ENCODE measurements at places on chromosomes 5 and 9.

DNA sequence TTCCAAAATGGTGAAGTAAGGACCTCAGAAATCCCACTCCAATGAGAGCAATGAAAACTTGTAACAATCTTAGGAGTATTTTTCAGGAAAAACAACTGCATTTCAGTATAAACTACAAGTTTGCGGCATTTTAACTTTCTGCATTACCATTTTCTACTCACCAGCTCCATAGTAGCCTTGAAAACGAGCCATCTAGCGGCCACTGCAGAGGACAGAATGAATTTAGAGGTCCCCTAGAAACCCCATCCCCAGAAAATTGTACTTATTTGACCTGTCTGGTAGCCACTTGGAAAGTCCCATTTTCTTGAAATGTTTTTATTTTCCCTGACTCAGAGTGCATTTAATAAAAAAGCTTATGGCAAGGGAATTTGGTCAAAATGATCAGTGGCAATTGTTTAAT is 205.4 kb upstream of the ITGA1 start:
- DNase-seq: no peak

GRCh38 chr5:59569608-59570334 is 323.8 kb downstream of the PDE4D start:
- no peak for DNase-seq

DNA sequence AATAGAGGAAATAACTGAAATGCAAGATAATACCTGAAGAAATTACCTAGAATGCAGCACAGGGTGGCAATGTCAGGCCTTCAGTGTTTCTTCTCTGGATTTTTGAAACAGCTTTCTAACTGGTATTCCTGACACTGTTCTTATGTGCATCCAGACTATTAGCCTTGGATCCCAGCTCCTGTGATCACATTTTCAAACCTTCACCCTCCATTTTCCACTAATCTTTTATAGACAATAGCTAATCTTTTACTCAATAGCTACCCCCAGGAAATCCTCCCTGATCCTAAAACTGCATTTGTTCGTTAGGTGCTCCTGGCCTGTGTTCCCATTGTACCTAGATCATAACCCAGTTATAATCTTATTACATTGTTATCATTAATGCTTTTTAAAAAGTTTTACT is 101.5 kb upstream of the DHFR start:
- no peak for DNase-seq

DNA sequence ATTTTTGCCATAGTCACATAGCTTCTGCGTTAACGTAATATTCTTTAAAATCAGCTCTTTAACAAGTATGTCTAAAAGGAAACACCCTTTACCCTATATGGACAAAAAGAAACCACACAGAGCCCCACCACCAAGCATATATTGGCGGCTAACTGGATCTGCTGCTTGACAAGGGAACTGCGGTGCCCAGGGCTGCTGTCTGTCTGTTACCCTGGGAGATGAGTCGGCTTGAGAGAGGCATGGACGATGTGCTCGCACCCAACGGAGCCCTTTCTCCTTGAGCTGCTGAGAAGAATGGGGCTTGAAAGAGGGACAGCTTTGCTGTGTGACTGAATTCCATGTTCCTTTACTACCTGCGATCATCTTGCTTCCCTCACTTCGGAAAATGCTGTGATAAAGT is 158.6 kb upstream of the SHB start:
- no peak for DNase-seq

- DNase-seq: no peak
Observed at GRCh38 chr9:130359819-130360218, 84.9 kb upstream of the ASS1 start.

DNA sequence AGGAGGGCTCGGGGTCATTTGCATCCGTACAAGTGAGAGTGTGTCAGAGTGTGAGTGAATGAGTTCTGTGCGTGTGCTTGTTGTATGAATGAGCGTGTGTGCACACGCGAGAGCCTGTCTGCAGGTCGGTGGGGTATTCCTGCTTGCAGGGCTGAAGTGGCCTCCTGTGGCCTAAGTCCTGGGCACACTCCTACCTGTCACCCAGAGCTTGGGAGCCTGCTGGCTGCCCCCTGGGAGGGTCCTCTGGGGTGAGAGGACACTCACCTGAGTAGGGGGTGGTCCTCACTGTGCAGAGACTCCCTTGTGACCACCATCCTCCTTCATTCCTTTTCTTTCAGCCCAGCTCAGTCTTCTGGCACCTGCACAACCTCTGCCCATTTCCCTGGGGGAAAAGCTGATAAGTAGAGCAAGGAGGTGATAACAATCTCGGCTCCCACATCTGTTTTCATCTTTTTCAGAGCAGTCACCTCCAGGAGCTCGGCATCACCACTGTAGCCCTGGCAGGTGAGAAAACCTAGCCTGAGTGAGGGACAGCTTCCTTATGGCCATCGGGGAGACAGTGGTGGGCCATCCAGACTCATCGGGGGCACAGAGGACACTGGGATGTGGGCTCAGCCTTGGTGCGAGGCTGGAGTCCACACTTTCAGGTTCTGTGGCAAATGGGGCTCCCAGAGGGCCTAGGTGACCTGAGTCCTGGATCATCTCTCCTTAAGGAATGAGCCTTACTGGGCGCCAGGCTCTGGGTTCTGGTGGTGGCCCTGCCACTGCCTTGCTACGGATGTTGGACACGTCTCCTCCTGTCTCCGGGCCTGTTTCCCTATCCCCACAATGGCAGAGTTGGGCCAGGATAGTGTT is 38.7 kb upstream of the SYNPO start:
- no peak for DNase-seq

- no peak for DNase-seq
Observed at GRCh38 chr5:150484964-150485692, 22.8 kb upstream of the NDST1 start.

GRCh38 chr5:102778478-102778877 is 23.4 kb downstream of the PAM start:
- peak; percentile 23 for DNase-seq

GRCh38 chr5:7795306-7795705 is 55.6 kb downstream of the CFAP90 start:
- no peak for DNase-seq

- DNase-seq: no peak
Observed at GRCh38 chr5:73136055-73136562, 15.7 kb downstream of the TMEM171 start.

DNA sequence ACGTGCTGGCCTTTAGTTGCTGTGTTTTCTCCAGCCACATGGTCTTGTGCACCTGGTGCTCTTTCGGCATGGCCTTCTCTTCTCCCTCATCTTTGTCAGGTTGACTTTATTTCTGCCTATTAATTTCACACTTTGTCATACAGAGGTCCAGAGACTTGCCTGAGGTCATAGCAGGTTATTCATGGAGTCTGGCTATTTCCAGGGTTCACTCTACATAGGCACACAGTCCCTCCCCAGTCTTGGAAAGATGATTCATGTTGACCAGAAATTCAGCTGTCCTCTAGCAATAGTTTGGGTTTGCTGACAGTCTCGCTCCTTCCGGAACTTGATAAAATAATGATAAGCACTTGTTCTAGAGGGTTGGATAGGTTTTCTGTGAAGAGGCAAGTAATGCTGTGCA is 81.6 kb downstream of the ARHGAP26 start:
- DNase-seq: no peak

- DNase-seq: no peak
Observed at GRCh38 chr5:124111886-124112285, 599.9 kb downstream of the CSNK1G3 start.

DNA sequence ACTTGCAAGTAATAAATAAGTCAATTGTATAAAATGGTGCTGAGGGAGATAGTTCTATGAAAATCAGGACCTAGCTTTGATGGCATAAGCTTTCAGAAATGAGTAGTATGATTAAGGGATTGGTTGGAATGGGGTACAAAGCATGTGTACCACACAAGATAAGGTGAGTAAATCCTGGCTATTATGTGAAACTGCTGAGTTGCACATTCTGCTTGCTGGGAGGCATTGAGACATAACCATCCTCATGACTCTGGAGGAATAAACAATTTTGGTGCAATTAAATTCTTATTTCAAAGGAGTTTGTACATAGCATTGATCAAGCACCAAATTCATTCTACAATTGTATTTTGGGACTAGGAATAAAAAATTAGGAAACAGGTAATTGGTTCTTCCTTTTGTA is 755.2 kb upstream of the ACO1 start:
- no peak for DNase-seq

DNA sequence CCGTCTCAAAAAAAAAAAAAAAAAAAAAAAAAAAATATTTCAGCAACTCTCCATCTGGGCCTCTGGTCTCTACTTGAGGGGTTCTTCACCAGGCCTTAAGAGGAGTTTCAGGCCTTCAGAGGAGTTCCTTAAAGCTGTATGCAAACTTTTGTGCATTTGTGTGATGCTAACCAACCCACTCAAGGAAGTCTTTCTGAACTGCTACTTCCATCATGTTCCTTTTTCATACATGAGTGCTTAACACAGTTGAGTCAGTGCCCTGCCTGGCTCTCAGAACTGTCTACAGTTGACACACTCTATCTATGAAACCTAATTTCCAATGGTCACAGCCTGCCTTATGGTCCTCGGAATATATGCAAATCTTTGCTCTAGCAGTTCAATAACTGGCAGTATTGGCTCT is 146.5 kb downstream of the MEF2C start:
- no peak for DNase-seq

DNA sequence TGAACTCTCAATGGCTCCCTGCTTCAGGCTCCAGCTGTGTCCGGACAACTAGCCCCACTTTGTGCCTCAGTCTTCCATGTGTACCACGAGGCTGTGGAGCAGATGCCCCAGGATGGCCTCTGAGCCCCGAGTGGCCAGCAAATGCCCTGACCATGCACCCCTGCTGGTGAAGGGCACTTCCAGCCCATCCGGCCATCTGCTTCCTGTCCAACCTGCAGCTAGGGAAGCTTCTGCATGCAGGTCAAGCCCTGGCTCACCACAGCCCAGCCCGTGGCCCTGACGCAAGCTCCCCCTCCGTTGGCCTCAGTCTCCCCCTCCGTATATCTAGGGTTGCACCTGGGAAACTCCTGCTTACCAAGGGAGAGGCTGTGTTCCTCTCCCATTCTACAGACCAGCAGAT is 4.8 kb downstream of the NINJ1 start:
- DNase-seq: no peak

DNA sequence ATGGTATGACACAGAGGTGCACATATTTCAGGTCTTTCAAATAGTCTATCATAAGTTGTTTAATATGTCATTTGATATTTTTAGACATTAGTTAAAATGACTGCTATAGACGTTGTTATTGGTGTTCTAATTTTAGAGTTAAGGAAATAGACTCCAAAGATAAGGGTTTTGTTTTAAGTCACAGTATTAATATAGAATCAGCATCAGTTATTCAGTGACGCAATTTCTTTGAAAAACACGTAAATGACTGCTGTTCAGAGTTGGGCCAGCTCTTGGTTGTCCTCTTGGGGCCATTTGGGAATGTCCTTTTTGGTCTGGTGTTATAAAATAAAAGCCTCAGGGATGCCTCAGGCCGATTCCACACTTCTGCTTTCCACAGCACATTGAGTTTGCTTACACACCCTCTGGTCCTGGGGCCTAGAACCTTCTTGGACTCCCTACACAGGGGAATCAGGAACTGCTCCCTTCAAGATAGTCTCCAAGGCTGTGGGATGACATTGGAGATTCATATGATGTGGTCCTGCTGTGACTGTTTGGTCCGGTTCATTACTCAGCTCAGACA is 14.3 kb downstream of the OTULIN start:
- DNase-seq: no peak

Data from stimulated activated CD4-positive, alpha-beta T cell treated with anti-CD3 and anti-CD28 coated beads, Interleukin-4, amount 100 ng/mL, for 24 hours (primary cell).